ENCODE measurements at places on chromosomes 6 and 20. TPM values are rescaled to one million over a fixed set of nuclear protein-coding genes. Genes with fewer than 3 reads are reported as not detected.

The TRMT6 gene
- total RNA-seq = 9.1 TPM

The SASH1 gene
- 47.1 TPM for total RNA-seq

The PRICKLE4 gene
- 1.9 TPM for total RNA-seq

GRCh38 chr6:13687917-13688351, 23.7 kb downstream of the RANBP9 start:
- no peak overlapping the region for H3K4me3 ChIP-seq
- H3K4me1 ChIP-seq = peaks cover 36% of the 10 kb centered on the region
- no peaks in the 10 kb centered on the region for H3K36me3 ChIP-seq
- H3K27me3 ChIP-seq = no peaks in the 10 kb centered on the region
- H3K27ac ChIP-seq = no peak overlapping the region

GRCh38 chr20:46396052-46396740, 10.2 kb downstream of the ELMO2 start:
- H3K27me3 ChIP-seq = no peaks in the 10 kb centered on the region
- H3K4me1 ChIP-seq = peaks cover 51% of the 10 kb centered on the region
- peaks cover 69% of the 10 kb centered on the region for H3K36me3 ChIP-seq
- H3K4me3 ChIP-seq = no peak overlapping the region

DNA sequence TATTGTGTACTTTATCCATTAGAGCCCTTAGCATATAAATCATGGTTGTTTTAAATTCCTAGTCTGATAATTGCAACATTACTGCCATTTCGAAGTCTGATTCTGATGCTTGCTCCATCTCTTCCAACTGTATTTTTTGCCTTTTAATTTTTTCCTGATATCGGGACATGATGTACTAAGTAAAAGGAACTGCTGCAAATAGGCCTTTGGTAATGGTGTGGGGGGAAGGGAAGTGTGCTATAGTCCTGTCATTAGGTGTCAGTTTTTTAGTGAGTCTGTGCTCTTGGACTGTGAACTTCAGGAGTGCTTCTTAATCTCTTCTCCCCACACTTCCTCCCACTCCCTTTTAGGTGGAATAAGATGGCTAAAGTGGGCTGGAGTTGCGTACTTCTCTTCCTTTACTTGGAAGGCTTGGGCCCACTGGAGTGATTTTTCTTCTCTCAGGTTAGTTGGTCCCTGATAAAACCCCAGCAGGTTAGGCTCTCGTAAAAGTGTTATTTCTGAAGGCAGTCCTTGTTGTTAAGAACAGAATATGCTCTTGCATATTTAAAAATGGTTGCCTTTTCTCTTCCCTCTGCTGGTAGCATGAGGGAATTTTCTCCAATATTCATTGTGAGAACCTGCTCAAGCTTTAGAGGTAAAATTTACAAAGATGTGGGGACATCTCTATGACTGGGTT, 18.1 kb downstream of the STXBP5 start:
- DNase-seq = no peak
- no peaks in the 10 kb centered on the region for H3K4me1 ChIP-seq
- H3K36me3 ChIP-seq = no peaks in the 10 kb centered on the region
- H3K27ac ChIP-seq = no peak overlapping the region

DNA sequence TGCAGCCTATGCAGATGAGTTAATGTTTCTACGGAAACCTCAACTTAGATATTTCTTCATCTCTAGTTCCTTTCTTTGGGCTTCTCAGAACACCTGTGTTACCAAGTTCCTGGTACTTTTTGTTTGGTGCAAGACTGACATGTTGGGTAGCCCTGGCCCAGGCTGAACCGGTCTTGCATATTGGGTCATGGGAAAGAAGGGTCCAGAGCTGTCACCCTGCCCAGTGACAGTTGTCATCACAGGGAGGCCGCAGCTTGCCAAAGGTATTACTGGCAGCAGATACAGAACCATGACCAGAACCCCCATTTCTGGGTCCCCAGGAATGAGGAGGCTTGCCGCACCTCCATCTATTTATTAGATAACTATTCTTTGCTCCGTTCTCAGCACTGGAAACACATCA, 40.2 kb downstream of the PDYN start:
- H3K27ac ChIP-seq = no peak overlapping the region
- no peaks in the 10 kb centered on the region for H3K4me1 ChIP-seq
- no peaks in the 10 kb centered on the region for H3K36me3 ChIP-seq
- no peaks in the 10 kb centered on the region for H3K27me3 ChIP-seq
- H3K4me3 ChIP-seq = no peak overlapping the region

GRCh38 chr6:170290296-170291128, at the start of gene DLL1:
Gene DLL1, minus strand, starts transcription at chr6:170291078. Its CDS starts 939 bp downstream, at chr6:170290139.
- peak within 1 kb of the TSS; percentile 76 for H3K27ac ChIP-seq
- H3K4me1 ChIP-seq = peaks cover 73% of the 10 kb centered on the region
- peak; percentile 76 for DNase-seq
- H3K36me3 ChIP-seq = peaks cover 9% of the 10 kb centered on the region
- peaks cover 100% of the 10 kb centered on the region for H3K27me3 ChIP-seq
- peak within 1 kb of the TSS; percentile 74 for H3K4me3 ChIP-seq

- DNase-seq = peak; percentile 20
- no peak overlapping the region for H3K27ac ChIP-seq
- no peaks in the 10 kb centered on the region for H3K27me3 ChIP-seq
These were observed 63.3 kb upstream of the ZNF133 start for GRCh38 chr20:18224968-18225568.

GRCh38 chr6:14984519-14984853, 261.4 kb upstream of the JARID2 start:
- no peak overlapping the region for H3K27ac ChIP-seq
- H3K36me3 ChIP-seq = no peaks in the 10 kb centered on the region
- no peaks in the 10 kb centered on the region for H3K4me1 ChIP-seq
- peak; percentile 20 for DNase-seq
- H3K27me3 ChIP-seq = no peaks in the 10 kb centered on the region
- no peak overlapping the region for H3K4me3 ChIP-seq

GRCh38 chr6:45647341-45648261, 269.9 kb upstream of the SUPT3H start:
- H3K4me3 ChIP-seq = no peak overlapping the region
- no peak overlapping the region for H3K27ac ChIP-seq
- H3K27me3 ChIP-seq = peaks cover 12% of the 10 kb centered on the region
- no peaks in the 10 kb centered on the region for H3K36me3 ChIP-seq
- DNase-seq = no peak

DNA sequence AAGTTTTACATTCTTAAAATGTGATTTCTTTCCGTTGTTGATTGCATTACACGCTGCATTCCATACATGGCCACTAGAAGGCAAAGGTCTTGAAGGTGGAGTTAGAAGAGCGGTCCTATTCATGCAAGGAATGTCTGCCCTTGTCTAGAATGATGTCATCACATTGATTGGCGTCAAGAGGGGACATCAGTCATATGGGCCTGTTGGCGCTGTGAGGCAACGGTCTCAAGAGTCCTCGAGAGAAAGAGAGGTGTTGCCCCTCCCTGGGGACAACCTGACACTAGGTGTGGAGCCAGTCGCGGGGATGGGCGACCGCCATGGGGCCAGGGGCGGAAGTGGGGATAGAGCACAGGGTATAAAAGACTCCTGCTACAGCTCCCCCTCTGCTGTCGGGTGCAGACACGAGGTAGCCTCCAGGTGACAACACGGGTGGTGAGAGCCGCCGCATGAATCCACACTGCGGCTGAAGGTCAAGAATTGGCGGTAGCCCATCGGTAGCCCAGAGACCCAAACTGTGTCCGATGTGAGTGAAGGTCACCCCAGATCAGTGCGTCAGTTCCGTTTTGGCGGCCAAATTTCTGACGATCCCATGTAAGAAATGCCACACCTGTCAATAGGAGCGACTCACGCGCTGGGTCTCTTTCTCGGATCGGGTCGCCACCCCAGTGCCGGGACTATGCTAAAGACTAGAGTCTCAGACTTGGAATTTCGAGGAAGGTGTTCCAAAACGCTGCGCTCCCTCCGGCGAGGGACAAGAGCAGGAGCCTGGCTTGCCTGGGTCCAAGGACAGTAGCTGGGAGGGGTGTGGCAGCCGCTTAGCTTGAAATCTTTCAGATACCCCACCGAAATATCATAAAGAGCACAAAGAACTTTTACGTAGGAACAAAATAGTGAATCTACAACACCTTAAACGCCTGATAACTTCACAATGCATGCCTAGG, 93.2 kb upstream of the ZNF184 start:
- H3K27me3 ChIP-seq = peaks cover 63% of the 10 kb centered on the region
- H3K36me3 ChIP-seq = no peaks in the 10 kb centered on the region

DNA sequence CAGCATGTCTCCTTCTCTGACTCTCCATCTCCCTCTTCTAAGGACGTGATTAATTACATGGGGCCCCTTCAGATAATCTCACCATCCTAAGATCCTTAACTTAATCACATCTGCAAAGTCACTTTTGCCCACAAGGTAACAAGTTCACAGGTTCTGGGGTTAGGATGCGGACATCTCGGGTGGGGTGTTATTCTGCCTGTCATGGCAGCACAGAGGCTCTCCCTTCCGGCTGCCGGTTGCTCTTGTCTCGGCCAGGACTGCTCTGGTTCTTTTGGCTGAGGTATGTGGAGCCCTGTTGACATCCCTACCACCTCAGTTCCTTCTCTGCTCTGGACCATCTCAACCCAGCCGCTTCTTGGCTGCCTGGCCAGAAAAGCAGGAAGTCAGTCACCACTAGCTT, 4.2 kb upstream of the CST11 start:
- H3K4me1 ChIP-seq = no peaks in the 10 kb centered on the region
- no peaks in the 10 kb centered on the region for H3K36me3 ChIP-seq
- H3K27me3 ChIP-seq = peaks cover 38% of the 10 kb centered on the region
- DNase-seq = no peak
- H3K4me3 ChIP-seq = no peak overlapping the region

DNA sequence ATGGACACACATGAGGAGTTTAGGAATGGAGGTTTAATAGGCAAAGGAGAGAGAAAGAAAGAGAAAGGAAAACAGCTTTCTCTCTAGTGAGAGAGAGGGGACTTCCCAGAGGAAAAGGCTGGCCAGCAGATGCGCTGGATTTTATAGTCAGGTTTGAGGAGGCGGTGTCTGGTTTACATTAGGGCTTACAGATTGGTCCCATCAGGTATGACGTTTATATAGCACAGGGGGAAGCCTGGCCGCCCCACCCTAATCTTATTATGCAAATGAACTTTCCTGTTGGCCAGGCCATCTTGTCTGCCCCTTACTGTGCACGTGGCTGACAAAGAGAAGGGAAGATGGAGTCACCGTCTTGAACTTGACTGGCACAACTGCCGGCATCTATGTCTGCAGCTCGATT, 86.6 kb upstream of the QKI start:
- H3K27me3 ChIP-seq = no peaks in the 10 kb centered on the region
- H3K4me3 ChIP-seq = no peak overlapping the region
- no peaks in the 10 kb centered on the region for H3K36me3 ChIP-seq
- no peak for DNase-seq

DNA sequence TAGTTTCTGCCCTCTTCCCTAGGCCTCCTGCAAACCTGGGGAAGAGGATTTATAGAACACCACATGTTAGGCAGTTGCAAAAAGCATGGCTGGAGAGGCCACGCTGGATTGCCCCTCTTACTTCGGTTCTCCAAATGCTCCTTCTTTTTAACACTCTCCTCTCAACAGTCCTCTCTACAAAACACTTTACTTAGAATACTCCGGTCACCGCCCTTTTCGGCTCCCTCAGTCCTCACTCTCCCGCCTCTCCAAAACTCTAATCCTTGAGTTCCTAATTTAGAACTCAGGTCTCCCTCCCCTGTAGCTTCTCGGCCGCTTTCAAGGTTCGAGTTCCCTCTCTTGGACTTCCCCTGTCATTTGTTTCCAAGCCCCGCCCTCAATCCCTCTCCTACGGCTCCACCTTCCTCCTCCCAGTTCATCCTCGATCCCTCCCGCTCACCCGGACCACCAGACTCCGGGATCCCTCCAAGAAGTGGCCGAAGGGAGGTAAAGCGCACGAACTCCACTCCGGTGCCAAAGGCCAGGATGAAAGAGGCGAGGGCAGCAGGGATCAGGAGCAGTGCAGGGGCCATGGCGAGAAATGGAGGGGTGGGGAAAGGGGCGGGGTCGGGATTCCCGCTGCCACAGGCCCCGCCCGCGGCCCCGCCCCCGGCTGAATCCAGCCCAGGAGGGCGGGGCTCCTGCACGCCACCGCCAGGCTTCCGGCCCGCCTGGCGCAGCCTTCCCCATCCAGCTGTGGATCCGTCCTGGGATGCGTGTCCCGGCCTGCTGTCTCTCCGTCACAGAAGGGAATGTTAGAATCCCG, at the start of gene NRM:
NRM (minus strand) TSS at position 582 of the 805 bp plus-strand sequence; CDS start at position 572, 10 bp downstream.
- peak within 1 kb of the TSS; percentile 53 for H3K4me3 ChIP-seq
- peaks cover 44% of the 10 kb centered on the region for H3K4me1 ChIP-seq
- H3K27ac ChIP-seq = peak within 1 kb of the TSS; percentile 99
- H3K27me3 ChIP-seq = no peaks in the 10 kb centered on the region
- DNase-seq = peak; percentile 92
- H3K36me3 ChIP-seq = no peaks in the 10 kb centered on the region

DNA sequence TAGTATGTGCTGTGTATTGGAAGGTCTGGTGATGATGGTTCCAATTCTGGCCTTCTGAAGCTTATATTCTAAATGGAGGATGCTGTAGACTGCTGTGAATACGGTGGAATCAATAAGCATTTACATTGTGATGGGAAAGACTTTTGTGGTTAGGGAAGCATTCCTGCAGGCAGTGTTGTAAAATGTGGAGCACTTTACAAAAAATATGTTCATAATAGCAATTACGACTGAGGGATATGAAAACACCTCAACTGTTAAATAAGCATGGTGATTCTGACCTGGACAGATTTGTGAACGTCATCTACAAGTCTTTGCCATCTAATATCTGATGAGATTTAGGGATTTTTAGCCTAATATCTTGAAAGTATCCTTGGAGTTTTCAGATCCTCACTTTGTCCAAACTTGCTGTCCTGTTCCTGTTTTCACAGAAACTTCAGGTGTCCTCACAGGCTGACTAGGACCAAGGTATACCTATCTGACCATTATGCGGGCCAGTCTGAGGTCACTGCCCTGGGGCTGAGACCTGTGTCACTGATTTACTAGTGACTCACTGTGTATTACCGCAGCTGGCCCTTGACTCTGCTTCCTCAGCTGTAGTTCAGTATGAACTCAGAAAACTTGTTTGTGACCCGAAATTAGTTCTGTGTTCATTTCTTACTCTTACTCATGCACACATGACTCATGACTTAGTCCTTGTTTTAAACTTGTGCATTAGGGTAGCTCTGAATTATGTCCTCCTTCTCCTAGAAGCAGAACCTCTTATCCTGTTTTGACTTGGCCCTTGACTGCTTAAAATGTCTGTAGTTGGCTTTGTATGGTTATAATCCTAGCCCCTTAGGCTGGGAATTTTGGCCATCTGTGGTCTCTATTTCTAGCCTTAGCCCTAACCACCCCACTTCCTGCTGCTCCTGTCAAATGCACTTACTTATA, 343.0 kb downstream of the CDKAL1 start:
- no peak overlapping the region for H3K27ac ChIP-seq
- no peak overlapping the region for H3K4me3 ChIP-seq
- no peaks in the 10 kb centered on the region for H3K36me3 ChIP-seq
- no peaks in the 10 kb centered on the region for H3K4me1 ChIP-seq
